ENCODE measurements at places on chromosomes 3 and 15. TPM values are rescaled to one million over a fixed set of nuclear protein-coding genes. Genes with fewer than 3 reads are reported as not detected.

The TGM5 gene
- polyA plus RNA-seq: not detected

The BTD gene
- 15.9 TPM for polyA plus RNA-seq

The NAALADL2 gene
- polyA plus RNA-seq: 17.3 TPM

The LINGO1 gene
- 15.0 TPM for polyA plus RNA-seq

The ZNF501 gene
- 7.0 TPM for polyA plus RNA-seq

The GOLGA8G gene
- 0.04 TPM for polyA plus RNA-seq

The GUCA1C gene
- polyA plus RNA-seq: not detected

The GCNT3 gene
- 0.94 TPM for polyA plus RNA-seq

The SOX14 gene
- not detected for polyA plus RNA-seq

The RGMA gene
- 21.1 TPM for polyA plus RNA-seq

The TIPARP gene
- 28.6 TPM for polyA plus RNA-seq
